ENCODE measurements at places on chromosomes 7 and 10.
A peak's percentile ranks its signal among the peaks of the same experiment; 100 is the strongest.

DNA sequence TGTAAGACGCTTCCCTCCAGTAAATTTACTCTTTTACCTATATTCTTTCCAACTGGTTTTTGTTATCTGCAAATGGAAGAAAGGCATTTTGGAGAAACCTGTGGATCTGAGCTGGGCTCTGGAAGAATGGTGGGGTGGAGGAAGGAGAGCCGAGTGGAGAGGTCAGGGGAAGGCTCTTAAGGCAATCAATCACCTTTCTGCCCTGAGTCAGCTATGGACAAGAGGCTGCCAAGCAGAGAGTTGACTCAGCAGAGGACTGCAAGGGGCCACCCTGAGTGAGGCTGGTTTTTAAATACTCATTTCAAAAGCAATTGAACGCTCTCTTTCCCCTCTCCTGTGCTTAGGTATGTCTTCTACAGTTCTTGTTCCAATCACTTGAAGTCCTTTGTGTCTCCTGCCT, 81.8 kb downstream of the SPAG6 start:
- no peak for DNase-seq

- no peak for DNase-seq
Observed at GRCh38 chr10:18399158-18399557, 252.2 kb downstream of the NSUN6 start.

GRCh38 chr10:19412531-19412930, 363.9 kb downstream of the MALRD1 start:
- DNase-seq: no peak

- DNase-seq: no peak
Observed at GRCh38 chr10:31820778-31821369, 107.8 kb downstream of the ARHGAP12 start.

DNA sequence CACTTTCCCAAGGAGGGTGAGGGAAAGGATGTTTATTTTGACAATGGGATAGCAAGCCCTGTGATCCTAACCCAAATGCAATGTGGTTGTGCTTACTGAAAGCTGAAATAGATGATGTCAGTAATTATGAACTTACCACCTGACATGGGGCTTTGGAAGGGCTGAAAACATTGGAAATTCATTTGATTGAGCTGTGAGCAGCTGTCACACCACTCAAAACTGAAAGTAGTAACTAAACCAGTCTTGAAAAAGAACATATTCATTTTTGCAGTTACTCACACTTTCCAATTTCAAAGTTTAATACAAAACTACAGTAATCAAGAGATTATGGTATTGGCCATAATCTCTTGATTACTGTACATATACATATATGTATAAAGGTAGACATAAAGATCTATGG, 155.5 kb upstream of the HPS1 start:
- no peak for DNase-seq

DNA sequence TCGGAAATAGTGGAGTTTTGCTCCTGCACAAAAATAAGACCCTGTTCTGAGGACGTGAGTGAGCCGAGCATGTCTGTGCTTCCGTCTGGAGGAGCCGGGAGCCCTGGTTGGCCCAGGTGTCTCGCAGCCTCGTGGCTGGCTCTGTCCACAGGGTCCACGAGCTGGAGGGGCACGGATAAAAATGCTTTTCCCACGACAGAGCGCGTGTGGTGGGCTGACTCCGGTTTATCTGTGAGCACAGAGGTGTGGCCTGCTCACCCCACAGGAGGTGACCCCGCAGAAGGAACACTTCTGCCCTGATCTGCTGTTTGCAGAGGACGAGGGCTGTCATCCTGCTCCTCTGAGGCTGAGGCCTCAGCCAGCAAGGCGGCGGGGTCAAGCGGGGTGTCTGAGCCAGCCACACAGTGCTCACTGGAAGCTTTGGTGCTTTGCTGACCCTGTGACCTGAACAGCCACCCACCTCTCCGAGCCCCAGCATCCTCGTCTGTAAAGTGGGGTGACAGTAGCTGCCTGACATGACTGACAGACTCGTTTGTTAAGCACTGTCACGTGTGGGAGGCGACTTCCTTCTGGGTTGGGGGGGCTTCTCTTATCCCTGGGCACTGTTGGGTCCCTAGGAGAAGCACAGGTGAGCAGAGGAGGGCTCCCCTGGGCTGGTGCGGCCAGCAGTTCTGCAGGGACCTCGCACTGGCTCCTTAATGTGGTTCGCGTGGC, 162.5 kb downstream of the DNAJB6 start:
- DNase-seq: no peak

GRCh38 chr10:60406182-60406581, 16.5 kb upstream of the ANK3 start:
- no peak for DNase-seq

GRCh38 chr7:1247527-1248041, 14.9 kb downstream of the UNCX start:
- DNase-seq: no peak

DNA sequence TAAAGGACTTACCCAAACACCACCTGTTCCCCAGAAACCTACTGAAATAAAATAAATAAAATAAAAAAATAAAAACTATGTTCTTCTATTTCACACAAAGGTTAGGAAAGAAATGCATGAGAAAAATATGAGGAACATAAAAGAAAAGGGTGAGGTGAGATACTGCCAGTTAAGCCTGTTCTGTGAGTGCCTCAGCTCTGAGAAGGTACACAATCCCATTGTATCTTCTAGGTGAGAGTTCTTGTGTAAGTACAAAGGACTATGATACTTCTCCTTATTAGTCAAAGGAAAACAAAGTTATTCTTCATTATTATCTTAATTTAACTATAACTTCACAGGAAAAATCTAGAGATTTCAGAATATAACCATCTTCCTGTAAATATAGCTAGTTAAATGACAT, 86.0 kb downstream of the ATE1 start:
- no peak for DNase-seq

- DNase-seq: no peak
Observed at GRCh38 chr10:8049045-8049864, 5.2 kb upstream of the GATA3 start.

GRCh38 chr10:113947184-113948041, 93.0 kb downstream of the NHLRC2 start:
- DNase-seq: no peak

GRCh38 chr7:85781606-85782005, 594.8 kb upstream of the SEMA3D start:
- no peak for DNase-seq

- DNase-seq: no peak
Observed at GRCh38 chr7:28364082-28364481, 48.2 kb upstream of the CREB5 start.

GRCh38 chr7:129568240-129568639, 43.3 kb upstream of the NRF1 start:
- DNase-seq: no peak

DNA sequence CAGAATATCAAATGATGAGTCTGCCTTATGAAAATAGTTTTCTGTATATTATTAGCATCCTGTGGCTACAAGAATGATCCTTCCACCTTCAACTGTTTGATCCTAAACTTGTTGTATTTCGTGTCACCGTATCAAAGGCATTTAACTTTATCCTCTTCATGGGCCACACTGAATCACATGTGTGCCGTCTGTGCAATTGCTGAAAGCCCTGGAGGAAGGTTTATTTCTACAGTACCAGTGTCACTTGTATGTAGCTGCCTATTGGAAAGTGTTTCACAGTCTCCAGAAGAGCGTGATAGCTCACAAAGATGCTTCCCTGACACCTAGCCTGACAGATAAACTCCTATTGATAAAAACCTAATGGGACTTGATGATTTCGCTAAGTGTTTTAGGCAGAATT, 94.5 kb downstream of the ITGA8 start:
- DNase-seq: no peak

DNA sequence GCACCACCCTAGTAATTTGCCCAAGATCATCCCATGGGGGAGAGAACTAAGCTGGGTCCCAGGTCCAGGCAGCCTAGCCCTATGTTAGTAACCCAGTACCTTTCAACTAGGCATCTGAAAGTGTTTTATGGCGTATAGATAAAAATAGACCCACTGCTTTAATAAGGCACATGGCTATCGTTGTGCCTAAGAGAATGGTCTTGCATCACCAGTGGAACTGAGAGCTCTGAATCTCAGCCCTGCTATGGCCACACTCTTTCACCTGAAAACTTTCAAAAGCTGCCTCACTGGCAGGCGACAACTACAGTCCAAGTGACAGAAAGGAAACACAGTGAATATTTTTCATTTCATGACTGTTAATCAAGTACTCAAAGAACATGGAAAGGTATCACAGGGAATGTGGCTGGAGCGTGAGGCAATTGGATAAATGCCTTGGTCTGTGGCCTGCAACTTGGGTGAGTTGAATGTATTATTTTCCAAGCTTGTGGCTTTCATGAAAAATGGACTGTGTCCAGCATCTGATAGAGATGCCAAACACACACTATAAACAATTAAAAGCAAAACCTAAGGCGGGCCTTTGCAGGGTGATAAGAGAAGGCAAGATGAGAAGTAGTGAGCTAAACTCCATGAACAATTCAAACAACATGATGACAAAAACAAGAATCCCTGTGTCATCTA, 18.0 kb upstream of the SFMBT2 start:
- no peak for DNase-seq

DNA sequence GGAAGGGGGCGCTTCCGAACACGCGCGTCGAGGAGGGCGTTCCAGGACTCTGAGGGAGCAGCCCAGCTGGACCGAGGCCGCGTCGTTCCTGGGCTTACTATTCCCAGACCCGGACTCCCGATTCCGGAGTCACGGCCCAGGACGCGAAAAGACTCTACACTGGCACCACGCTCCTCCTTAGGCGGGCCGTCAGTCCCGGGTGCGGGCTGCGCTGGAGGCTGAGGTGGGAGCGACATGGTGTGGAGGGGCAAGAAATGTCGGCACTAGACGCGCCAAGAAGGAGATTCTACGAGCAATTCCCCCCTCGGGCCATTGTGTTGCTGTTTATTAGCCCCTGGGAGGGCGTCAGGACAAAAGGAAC, 584 bp upstream of the RUNDC3B start:
- DNase-seq: peak; percentile 32

DNA sequence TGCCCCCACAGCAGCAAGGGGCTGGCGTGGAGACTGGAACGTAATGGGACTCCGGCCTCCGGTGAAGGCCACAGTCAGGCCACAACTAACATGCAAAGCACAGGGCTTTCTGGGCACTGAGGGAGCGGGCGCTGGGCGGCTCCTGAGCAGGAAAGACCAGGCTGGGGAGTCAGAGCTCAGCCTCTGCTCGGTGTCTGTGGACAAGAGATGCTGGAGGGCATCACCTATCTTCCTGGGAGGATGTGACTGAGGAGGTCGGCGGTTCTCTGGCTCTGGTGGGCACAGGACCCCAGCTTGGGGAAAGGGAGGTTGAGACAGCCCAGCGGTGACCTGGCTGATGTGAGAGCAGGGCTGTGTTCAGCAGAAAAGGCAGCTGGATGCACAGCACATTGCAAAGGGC, 11.7 kb downstream of the CNPY1 start:
- no peak for DNase-seq

GRCh38 chr10:34809796-34810195, 5.3 kb downstream of the PARD3 start:
- no peak for DNase-seq

DNA sequence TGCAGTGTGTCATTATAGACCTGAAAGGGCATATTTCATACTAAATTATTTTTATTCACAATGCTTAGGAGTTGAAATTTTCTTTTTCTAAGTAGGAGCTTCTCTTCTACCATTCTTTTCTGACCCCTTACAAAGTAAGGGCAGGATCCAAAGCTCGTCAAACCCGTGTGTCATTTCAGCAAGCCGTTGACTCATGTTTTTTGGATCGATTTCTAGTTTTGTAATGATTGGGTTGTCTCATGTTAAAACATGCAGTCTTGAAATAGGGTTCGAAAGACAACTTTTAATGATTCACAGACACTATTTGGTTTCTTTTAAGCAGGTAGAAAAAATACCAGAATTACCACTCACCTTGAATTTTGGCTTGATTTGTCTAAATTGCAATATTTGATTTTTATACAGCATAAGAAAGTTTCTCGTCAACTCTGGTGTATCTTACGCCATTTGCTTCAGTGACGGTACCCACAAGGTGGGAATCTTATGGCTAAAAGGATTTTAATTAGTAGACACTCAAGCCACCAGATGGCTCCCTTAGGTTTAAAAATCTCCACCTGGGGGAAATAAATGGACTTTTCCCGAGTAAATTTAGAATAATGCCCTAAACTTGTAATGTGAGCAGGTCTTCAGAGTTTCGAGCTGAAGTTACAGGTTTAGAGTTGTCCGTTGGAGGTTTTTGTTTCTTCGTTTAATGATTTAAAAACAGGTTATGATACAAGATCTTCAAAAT, 283.4 kb downstream of the CCDC3 start:
- DNase-seq: no peak

DNA sequence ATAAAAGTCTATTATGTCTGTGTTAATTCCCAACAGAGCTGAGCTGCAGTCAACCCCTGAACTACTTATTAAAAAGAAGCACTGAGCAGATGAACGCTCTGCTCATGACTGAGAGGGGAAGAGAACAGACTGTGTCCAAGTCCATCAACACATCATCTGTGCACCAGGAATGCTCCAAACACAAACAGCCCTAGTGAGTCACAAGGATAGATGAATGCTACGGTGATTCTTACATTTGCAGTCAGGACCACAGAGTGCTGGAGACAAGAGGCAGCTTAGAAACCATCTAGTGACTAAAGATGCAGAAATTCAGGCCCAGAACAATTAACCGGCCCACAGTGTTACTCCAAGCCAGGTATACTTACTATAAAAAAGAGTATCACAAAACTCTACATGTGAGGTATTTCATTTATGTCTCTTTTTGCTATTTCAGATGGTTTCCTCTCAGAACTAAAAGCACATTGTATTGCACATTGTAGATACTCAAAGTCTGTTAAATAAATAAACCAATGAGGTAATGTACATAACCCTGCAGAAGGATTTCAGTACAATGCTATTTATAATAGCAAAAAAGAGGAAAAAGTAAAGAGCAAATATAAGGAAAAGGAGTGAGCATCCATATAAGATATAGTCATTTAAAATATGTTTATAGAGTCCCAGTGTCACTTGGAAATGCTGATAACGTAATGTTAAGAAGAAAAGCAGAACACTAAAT, 159.2 kb downstream of the KCNMA1 start:
- no peak for DNase-seq

- no peak for DNase-seq
Observed at GRCh38 chr10:103307594-103307993, 30.7 kb downstream of the INA start.

GRCh38 chr10:49758249-49758930, 3.7 kb downstream of the OGDHL start:
- DNase-seq: no peak

GRCh38 chr10:121598263-121599249, at the start of gene FGFR2:
Gene FGFR2 (minus strand): TSS chr10:121598444. CDS start chr10:121593817, 4,627 bp downstream.
- DNase-seq: peak; percentile 45

GRCh38 chr10:46235705-46236545, 50.9 kb upstream of the ANTXRL start:
- no peak for DNase-seq

GRCh38 chr7:137656227-137656849, 190.4 kb downstream of the DGKI start:
- DNase-seq: peak; percentile 78

- DNase-seq: no peak
Observed at GRCh38 chr7:3005257-3005656, 38.4 kb downstream of the CARD11 start.

GRCh38 chr10:58467931-58468635, 44.6 kb upstream of the BICC1 start:
- DNase-seq: no peak

GRCh38 chr7:111394891-111395290, 167.4 kb downstream of the IMMP2L start:
- no peak for DNase-seq
